ENCODE measurements at places on chromosomes 5 and 9. TPM values are rescaled to one million over a fixed set of nuclear protein-coding genes. Genes with fewer than 3 reads are reported as not detected.
A peak's percentile ranks its signal among the peaks of the same experiment; 100 is the strongest.

- no peak for DNase-seq
These were observed 54.7 kb downstream of the NAA35 start for GRCh38 chr9:85995599-85995998.

- no peak for DNase-seq
These were observed 116.6 kb downstream of the NMUR2 start for GRCh38 chr5:152288499-152288898.

GRCh38 chr5:13624283-13625074 is 320.0 kb downstream of the DNAH5 start:
- DNase-seq, result no peak

DNA sequence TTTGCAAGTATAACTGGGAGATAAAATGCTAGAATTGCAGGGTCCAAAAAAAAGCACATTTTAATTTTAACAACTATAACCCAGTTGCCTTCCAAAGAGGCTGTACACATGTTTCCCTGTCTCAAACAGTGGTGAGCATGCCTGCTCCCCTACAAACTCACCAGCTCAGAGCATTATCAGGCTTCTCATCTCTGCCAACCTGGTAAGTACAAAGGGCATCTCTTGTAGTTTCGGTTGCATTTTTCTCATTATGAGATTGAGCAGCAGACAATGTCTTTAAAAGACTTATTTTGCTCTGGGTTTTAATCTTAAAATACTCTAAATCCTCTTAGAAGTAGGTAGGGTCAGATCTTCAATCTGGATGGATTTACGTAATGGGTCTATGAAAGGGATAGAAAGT is 107.1 kb upstream of the MSX2 start:
- DNase-seq, result no peak

GRCh38 chr5:35087991-35088390 is 40.2 kb upstream of the AGXT2 start:
- no peak for DNase-seq

DNA sequence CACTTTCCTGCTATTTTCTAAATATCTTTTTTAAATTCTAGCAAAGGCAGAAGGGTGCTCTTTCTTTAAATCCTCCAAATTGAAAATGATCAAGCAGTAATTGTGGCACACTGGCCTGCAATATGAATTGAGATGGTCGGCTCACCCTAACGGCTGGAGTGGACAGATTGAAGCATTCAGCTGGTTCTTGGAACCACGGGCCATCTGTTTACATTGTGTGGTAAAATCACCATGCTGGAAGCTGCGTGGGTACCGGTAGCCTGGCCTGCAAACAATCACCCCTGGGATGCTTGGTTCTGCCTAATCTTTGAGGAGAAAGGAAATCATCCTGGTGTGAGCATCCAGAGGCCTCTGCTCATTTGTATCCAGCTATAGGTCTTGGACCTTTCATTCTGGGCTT is 289.3 kb downstream of the ZNF608 start:
- no peak for DNase-seq

GRCh38 chr5:109192555-109193281 is 217.1 kb downstream of the PJA2 start:
- DNase-seq, result no peak

DNA sequence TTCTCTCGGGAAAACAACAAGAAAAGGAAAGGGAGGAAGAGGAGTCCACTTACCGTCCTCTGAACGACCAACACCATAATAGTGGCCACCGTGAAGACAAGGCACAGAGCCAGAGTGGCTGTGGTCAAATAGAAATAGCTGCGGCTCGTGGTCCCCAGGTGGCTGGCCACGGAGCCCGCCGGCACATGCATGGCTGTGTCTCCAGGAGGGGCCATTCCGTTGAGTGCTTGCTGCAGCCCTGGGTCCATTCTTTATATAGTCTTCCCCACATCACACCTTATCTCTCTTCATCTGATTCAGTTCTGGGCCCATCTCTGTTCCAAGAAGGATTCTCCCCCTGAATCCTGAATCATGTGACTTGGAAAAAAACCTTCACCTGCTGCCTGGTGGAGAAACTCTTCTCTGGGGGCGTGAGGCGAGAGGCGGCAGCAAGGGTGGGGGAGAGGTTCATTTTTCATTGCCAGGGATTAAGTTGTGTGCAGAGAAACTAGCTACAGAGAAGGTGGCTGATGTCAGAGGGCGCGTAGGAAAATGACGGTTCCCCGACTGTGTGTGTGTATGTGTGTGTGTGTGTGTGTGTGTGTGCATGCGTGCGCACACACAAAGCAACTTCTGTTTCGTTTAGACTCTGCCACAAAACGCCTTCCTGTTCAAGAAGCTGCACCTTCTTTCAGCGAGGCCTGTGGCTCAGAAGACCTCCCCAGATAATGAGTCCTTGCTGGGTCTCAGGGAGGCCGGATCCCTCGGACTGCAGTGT is at the start of gene TNFSF8:
TNFSF8 (minus strand) TSS at position 536 of the 757 bp plus-strand sequence; CDS start at position 248, 288 bp downstream.
- peak; percentile 73 for DNase-seq

GRCh38 chr5:4374866-4375265 is 765.3 kb upstream of the ADAMTS16 start:
- no peak for DNase-seq

- DNase-seq, result no peak
These were observed 1.1 kb upstream of the SPRY4 start for GRCh38 chr5:142325725-142326479.

GRCh38 chr9:30673132-30673531 is 1711.3 kb upstream of the ACO1 start:
- DNase-seq, result no peak

DNA sequence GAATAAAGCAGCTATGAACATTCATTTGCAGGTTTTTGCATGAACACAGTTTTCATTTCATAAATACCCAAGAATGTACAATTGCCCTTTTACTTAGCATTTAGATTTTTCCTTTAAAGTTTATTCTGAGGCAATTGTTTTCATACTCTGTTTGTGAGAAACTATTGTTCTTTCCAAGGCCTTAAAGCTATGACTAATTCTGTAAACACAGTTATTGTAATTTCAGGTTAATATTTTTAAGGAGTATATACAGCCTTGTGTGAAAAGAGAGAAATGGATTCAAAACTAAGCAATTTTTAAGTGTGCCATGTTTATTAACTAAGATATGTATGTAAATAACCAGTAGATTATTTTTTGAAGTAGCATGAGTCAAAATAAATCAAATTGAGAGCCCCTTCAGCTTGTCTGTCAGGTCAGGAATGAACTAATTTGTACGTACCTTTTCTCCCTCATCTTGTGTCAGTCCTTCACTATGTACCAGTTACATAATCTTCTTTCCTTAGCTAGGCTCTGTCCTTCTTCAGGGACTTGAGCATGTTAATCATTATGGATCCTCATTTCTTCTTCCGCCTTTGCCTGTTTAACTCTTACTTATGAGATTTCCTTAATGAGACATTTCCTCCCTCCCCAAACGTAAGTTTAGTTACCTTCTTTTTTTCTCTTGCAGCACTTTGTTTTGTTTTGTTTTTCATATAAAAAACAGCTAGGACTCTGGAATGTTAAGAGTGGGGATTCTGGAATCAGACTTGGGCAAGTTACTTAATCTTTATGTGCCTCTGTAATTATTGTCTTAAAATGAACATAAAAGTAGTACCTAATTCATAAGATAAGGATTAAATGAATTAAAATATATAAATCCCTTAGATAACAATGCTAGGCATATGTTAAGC is 63.6 kb downstream of the NIPBL start:
- DNase-seq, result no peak

- no peak for DNase-seq
These were observed at the start of gene CFAP77 for GRCh38 chr9:132409828-132410528. CFAP77 (plus strand) TSS chr9:132410211; CDS start chr9:132410272, 61 bp downstream.

Gene FOXD4L4
- total RNA-seq, result 0.38 TPM

Gene DDX4
- not detected for total RNA-seq

Gene SLC34A1
- 0.13 TPM for total RNA-seq

Gene SCAI
- 13.1 TPM for total RNA-seq
